ENCODE measurements at places on chromosomes 16 and 17. TPM values are rescaled to one million over a fixed set of nuclear protein-coding genes. Genes with fewer than 3 reads are reported as not detected.

DNA sequence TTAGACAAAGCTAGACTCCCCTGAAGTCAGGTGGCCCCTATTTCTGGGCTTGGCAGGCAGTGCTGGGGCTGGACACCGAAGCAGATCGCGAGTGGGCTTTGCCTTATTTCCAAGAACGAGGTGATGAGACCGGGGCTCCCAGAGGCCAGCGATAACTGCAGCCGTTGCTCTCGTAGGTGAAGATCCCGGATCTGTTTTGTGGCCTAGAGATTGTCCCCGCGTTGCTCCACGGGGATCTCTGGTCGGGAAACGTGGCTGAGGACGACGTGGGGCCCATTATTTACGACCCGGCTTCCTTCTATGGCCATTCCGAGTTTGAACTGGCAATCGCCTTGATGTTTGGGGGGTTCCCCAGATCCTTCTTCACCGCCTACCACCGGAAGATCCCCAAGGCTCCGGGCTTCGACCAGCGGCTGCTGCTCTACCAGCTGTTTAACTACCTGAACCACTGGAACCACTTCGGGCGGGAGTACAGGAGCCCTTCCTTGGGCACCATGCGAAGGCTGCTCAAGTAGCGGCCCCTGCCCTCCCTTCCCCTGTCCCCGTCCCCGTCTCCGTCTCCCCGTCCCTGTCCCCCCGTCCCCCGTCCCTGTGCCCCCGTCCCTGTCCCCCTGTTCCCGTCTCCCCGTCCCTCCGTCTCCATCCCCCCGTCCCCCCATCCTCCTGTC, 1.5 kb upstream of the TBCD start:
- no peak for DNase-seq

DNA sequence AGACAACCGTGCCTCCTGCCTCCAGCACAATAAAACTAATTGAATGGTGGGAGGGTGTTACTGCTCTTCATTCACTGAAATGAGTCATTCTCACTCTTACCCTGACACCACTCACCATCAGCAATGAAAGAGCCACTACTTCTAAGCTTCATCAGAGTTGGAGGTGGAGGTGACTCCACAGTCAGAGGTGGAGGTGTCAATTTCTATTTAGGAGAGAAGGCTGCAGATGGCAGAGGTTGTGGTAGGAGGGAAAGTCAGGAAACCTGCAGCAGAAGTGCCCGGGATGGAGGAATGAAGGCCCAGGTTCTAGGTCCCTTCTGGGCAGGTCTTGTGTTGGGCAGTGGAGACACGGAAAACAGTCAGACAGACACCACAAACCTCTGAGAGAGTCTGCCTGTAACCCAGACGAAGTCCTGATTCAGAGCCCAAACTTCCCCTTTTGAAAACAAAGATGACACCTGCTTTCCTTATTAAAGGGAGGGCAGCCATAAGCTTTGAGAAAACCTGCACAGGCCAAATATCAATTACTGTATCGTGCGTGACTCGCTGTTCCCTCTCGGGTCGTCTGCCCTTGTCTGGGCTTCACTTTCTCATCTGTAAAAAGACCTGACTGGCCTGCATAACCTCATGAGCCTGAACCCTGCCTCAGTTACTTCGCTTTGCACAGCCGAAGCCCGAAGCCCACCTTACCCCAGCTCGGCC, 668 bp downstream of the ATPAF2 start:
- DNase-seq = no peak

Gene VPS35
- polyA plus RNA-seq = 69.1 TPM

Gene CARD14
- not detected for polyA plus RNA-seq

Measured in fibroblast of lung (primary cell).